ENCODE measurements at places on chromosomes 2 and 18. TPM values are rescaled to one million over a fixed set of nuclear protein-coding genes. Genes with fewer than 3 reads are reported as not detected.

SLC4A3 gene
- 0.05 TPM for total RNA-seq

RAB17 gene
- total RNA-seq, result 1.1 TPM

ZC3H6 gene
- 5.0 TPM for total RNA-seq

RNF103 gene
- total RNA-seq, result 11.0 TPM

CBLN2 gene
- total RNA-seq, result 0.38 TPM

NEU2 gene
- not detected for total RNA-seq

MAP2 gene
- total RNA-seq, result 0.29 TPM
